Fibroblast of lung (primary cell): ENCODE measurements at places on chromosomes 11 and 22. TPM values are rescaled to one million over a fixed set of nuclear protein-coding genes. Genes with fewer than 3 reads are reported as not detected.

- DNase-seq: peak; percentile 60
- no peak overlapping the region for H3K4me3 ChIP-seq
- H3K27ac ChIP-seq: no peak overlapping the region
- H3K27me3 ChIP-seq: peaks cover 25% of the 10 kb centered on the region
- H3K36me3 ChIP-seq: no peaks in the 10 kb centered on the region
Measured at GRCh38 chr11:72585762-72586311, 88.4 kb downstream of the PDE2A start.

MIOX gene
- total RNA-seq: under 0.01 and 0.17 TPM in 2 replicates

CRY2 gene
- total RNA-seq: 17.5 and 21.5 TPM in 2 replicates

DNA sequence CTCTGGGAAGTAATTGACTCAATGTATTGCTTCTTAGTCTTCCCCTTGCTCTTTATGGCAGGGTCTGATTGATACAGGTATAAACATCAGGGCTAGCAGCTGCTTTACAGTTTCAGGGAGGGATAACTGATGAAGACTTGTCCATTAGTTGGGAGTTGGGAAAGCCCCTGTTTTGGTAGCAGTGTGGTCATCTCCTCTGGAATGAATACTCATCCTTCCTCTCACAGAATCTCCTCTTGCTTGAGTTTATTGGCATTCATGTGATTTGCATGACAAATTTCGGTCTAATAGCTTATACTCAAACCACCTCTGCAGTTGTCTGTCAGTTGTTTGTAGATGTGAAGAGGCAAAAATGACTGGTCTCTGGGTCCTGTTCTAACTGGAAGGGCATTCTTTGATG is 79.7 kb downstream of the FAT3 start:
- H3K27me3 ChIP-seq: no peaks in the 10 kb centered on the region
- no peaks in the 10 kb centered on the region for H3K4me1 ChIP-seq
- no peak overlapping the region for H3K27ac ChIP-seq

- no peak overlapping the region for H3K4me3 ChIP-seq
- H3K27me3 ChIP-seq: no peaks in the 10 kb centered on the region
- DNase-seq: no peak
- no peak overlapping the region for H3K27ac ChIP-seq
Measured at GRCh38 chr11:2591805-2592204, 108.0 kb downstream of the KCNQ1OT1 start.

GRCh38 chr11:71071736-71072509 is 180.5 kb downstream of the SHANK2 start:
- H3K4me1 ChIP-seq: no peaks in the 10 kb centered on the region
- no peak overlapping the region for H3K27ac ChIP-seq
- H3K36me3 ChIP-seq: no peaks in the 10 kb centered on the region

DNA sequence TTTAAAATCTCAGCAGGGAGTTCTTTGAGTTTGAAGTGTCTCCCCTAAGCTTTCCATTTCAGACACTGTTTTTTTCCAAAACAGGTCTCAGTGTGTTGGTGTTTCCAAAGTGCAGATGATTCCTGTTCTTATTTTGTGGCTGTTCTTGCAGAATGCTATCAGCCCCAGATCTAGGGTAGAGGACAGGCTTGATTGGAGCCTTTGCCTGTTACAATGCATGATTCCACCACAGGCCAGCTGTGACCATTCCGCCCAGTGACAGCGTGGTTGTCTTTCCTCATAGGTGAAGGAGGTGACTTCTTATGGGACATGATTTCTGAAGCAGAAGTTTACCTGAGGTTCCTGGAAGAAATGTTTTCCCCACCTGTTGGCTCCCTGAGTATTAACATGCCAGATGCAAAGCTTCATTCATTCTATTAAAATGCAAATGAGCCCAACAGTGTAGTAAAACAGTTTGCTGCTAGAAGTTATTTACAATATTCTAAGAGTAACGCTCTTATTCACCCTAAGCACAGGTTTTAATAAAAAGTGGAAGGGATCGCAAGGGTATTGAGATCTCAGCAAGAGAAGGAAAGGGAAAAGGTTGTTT is 36.9 kb upstream of the BIRC3 start:
- no peaks in the 10 kb centered on the region for H3K27me3 ChIP-seq
- no peak for DNase-seq
- H3K4me1 ChIP-seq: no peaks in the 10 kb centered on the region
- H3K27ac ChIP-seq: no peak overlapping the region
- H3K4me3 ChIP-seq: no peak overlapping the region

DNA sequence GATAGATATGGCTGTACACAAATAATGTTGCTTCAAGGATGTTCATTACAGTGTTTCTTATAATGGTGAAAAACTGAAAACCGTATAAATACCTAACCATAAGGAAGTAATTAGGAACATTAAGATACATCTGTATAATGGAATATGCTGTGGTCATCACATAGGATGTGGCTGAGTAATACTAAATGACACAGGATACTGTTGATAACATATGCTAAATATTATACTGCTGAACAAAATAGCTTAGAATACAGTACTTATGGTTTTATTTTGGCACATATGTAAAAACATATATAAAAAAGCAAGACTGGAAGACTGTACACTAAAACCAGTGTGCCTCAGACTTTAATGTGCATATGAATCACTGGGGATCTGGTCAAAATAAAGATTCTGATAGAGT is 43.8 kb downstream of the FBXO7 start:
- no peaks in the 10 kb centered on the region for H3K36me3 ChIP-seq
- no peak for DNase-seq
- H3K27me3 ChIP-seq: no peaks in the 10 kb centered on the region
- no peak overlapping the region for H3K4me3 ChIP-seq

GRCh38 chr11:134779179-134779578 is 367.1 kb upstream of the B3GAT1 start:
- no peaks in the 10 kb centered on the region for H3K27me3 ChIP-seq
- H3K36me3 ChIP-seq: no peaks in the 10 kb centered on the region
- H3K27ac ChIP-seq: no peak overlapping the region
- no peak overlapping the region for H3K4me3 ChIP-seq
- no peak for DNase-seq

GRCh38 chr11:36385121-36385970 is 89.3 kb downstream of the PRR5L start:
- no peaks in the 10 kb centered on the region for H3K27me3 ChIP-seq
- H3K36me3 ChIP-seq: no peaks in the 10 kb centered on the region
- H3K27ac ChIP-seq: no peak overlapping the region
- H3K4me3 ChIP-seq: no peak overlapping the region
- peak; percentile 97 for DNase-seq

CNGA4 gene
- total RNA-seq: 0.17 TPM in 1 of 2 replicates, not detected in the other

DNA sequence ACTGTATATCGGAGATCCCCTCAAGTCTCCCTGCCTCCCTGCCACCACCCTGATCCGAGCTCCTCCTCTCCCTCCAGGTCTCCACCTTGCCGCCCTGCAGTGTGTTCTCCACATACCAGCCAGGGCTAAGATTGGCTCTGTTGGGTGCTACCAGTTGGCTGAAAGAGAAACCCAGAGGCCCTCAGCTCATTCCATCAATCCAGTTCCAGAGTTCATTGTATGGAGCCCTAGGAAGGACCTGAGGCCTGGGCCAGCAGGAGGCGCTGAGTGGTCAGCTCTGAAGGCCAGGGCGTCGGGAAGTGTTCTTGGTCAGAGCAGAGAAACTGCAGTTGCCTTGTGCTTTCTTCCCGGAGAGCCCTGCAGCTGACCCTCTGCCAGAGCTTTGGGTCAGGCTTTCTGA is 2.2 kb upstream of the TOP3B start:
- H3K27ac ChIP-seq: no peak overlapping the region
- peaks cover 3% of the 10 kb centered on the region for H3K4me1 ChIP-seq
- H3K27me3 ChIP-seq: peaks cover 8% of the 10 kb centered on the region
- no peak overlapping the region for H3K4me3 ChIP-seq
- H3K36me3 ChIP-seq: no peaks in the 10 kb centered on the region

LRRC10B gene
- total RNA-seq: under 0.01 and 0.17 TPM in 2 replicates

CYB5R3 gene
- total RNA-seq: 36.5 and 82.1 TPM in 2 replicates

OR52J3 gene
- not detected in 2 replicates for total RNA-seq

- H3K36me3 ChIP-seq: no peaks in the 10 kb centered on the region
- no peaks in the 10 kb centered on the region for H3K27me3 ChIP-seq
- peak; percentile 99 for DNase-seq
- no peak overlapping the region for H3K4me3 ChIP-seq
- peak overlapping the region; percentile 75 for H3K27ac ChIP-seq
Measured at GRCh38 chr11:86632499-86633269, 39.7 kb downstream of the ME3 start.

DNA sequence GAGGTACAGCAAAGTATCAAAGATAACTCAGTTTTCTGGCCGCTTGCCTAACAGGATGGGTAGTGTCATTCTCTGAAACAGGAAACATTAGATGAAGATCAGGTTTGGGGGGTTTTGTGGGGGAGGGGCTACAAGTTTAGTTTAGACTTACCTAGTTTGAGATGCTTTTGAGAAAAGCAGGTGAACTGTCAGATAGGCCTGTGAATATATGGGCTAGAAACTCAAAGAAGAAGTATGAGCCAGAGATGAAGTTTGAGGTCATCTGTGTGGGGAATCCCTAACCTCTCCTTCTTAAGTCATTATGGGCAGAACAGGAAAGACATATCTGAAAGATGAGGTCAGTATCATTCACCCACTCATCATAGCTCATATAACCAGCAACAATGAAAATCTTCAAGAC is 11.9 kb downstream of the HOATZ start:
- H3K27ac ChIP-seq: no peak overlapping the region
- no peaks in the 10 kb centered on the region for H3K27me3 ChIP-seq
- no peak overlapping the region for H3K4me3 ChIP-seq
- H3K4me1 ChIP-seq: peaks cover 9% of the 10 kb centered on the region
- H3K36me3 ChIP-seq: no peaks in the 10 kb centered on the region
- peak; percentile 89 for DNase-seq

GRCh38 chr11:86184728-86185380 is 59.7 kb upstream of the EED start:
- no peaks in the 10 kb centered on the region for H3K36me3 ChIP-seq
- H3K27ac ChIP-seq: no peak overlapping the region
- H3K4me3 ChIP-seq: no peak overlapping the region
- no peaks in the 10 kb centered on the region for H3K27me3 ChIP-seq
- DNase-seq: no peak

DNA sequence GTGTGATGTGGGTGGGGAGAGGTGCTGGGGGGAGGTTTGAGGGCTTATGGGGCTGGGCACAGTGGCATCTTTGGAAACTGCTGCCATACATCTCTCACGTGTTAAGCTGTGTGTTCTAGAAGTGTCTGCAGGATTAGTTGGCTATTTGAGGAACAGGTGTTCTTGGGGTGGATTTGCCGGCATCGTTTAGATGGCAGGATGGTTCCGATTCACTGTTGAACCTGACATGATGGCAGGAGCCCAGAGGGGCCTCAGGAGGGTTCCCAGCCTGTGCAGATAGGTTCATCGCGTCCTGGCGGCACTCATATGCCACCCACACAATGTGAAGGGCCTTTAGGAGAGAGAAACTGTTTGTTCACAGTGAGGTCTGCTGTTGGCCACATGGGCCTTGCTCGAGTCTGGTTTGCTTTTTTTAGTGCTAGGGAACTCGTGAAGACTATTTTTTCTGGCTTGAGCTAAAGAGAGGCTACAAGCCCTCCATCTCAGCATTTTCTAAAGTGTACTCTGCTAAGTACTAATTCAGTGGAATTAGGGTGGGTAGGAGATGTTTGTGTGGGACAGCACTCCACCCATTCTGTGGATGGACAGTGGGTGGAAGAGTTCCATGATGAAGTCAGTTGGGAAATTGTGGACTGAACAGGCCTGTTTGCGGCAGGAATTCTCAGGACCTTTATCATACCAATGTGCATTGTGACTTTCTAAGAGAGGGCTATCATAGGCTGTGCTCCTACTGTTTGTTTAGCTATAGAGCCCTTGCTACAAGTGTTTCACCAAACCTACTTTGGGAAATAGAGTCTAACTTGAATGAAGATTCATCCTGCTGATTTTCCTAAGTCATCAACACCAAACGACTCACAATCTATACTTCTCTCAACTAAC is 55.4 kb upstream of the PLET1 start:
- H3K4me3 ChIP-seq: no peak overlapping the region
- no peak overlapping the region for H3K27ac ChIP-seq
- no peaks in the 10 kb centered on the region for H3K27me3 ChIP-seq
- no peaks in the 10 kb centered on the region for H3K36me3 ChIP-seq

- H3K36me3 ChIP-seq: no peaks in the 10 kb centered on the region
- no peaks in the 10 kb centered on the region for H3K27me3 ChIP-seq
- DNase-seq: peak; percentile 84
- H3K4me1 ChIP-seq: peaks cover 3% of the 10 kb centered on the region
- H3K27ac ChIP-seq: no peak overlapping the region
- no peak overlapping the region for H3K4me3 ChIP-seq
Measured at GRCh38 chr11:111063726-111064517, 181.6 kb upstream of the POU2AF2 start.

DNA sequence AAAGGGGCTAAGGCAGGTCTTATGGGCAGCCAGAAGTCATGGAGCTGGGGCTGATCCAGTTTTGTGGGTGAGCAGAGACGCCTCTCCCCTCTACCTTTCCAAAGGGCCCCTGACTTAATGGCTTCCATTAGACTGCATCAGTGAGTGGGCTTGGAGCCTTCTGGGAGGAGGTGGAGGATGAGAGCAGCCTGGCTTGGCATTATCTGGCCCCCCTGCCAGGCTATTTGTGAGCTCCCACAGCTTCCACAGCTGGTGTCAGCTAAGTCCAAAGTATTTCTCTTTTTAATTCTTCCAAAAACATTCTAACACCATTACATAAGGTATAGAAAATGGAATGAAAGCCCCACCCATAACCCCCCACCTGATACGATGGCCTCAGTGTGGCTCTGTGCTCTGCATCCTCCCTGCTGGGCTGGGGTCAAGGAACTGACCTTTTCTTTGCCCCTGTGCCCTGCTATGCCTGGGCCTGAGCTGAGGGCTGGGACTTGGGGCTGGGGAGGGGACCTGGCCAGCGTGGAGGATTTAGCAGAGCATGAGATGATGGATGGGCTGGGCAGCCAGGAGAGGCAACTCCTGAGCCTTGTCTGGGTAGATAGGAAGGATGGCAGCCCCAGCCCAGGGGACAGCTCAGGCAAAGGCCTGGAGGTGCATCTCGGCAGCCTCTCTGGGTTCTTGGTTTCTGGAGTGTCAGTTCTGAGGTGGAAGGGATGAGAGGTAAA is 4.0 kb downstream of the AIFM3 start:
- DNase-seq: no peak
- H3K4me1 ChIP-seq: no peaks in the 10 kb centered on the region
- no peak overlapping the region for H3K4me3 ChIP-seq
- no peaks in the 10 kb centered on the region for H3K36me3 ChIP-seq

DNA sequence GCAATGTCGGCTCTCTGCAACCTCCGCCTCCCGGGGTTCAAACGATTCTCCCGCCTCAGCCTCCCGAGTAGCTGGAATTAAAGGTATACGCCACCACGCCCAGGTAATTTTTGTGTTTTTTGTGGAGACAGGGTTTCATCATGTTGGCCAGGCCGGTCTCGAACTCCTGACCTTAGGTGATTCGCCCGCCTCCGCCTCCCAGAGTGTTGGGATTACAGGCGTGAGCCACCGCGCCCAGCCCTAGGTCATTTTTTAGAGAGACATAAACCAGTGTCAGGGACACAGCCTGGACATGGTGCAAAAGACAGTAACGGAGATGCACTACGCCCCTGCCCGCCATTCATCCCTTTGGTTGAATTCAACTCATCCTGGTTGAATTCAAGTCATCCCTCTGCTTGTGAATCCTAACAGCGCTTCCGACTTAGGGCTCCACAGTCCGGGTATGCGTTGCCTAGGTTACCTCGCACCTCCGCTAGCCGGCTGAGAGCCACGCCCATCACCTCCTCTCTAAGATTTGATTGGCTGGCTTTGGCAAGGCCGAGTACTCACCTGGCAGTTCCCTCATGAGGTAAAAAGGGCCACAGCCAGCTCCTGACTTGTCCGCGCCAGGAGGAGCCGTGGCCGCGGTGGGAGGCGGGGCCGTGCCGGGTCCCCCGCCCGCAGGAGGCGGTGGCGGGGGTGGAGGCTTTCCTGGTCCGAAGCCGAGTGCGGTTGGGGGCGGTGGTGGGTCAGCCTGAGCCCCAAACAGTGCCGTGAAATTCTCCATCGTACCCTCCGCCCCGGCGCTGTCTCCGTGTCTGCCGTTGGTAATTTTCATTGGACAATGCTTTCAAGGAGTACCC is at the start of gene MED19:
TSS of gene MED19 (minus strand) at position 802 of the 842 bp plus-strand sequence. CDS start at position 766, 36 bp downstream.
- H3K36me3 ChIP-seq: no peaks in the 10 kb centered on the region
- no peaks in the 10 kb centered on the region for H3K27me3 ChIP-seq
- H3K4me3 ChIP-seq: peak within 1 kb of the TSS; percentile 100
- DNase-seq: peak; percentile 71
- peak within 1 kb of the TSS; percentile 95 for H3K27ac ChIP-seq
